ENCODE measurements at places on chromosomes 6 and 20.

DNA sequence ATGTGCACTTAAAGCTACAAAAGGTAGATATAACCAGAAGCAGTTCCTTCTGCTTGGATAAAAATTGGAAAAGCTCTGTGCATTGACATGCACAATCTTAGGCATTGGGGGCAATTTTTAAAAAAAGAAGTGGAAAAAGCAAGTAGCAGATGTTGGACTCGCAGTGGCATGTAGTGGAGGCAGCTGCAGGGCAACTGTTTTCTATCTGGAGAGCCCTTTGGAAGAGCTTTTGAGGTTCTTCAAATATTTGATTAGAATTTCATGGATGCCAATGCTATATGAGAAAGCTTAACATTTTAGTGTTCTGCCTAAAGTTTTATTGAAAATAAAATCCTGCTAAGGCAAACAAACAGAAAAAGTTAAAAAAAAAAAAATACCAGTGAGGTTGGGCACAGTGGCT, 388.3 kb upstream of the RNF217 start:
- no peak for DNase-seq

DNA sequence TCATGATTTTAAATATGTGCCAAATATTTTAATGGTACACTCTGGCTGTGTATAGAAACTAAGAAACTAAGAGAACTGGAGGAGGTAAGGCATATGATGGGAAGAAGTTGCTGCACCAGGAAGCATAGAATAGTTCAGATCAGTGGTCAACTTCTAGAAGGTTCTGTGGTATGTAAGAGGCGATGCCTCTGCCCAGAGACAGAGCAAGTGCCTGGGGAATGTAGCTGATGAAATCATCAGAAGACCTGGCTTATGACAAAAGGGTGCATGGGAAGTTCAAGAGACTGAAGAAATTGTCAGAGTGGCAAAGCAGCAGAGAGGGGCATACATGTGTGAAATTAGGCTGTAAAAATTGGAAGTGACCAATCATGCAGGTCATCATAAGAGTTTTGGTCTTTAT, 580.8 kb downstream of the BMP2 start:
- DNase-seq, result no peak

- no peak for DNase-seq
These were observed 6.2 kb upstream of the RAET1E start for GRCh38 chr6:149903938-149904611.

GRCh38 chr6:161575523-161576254, 301.8 kb upstream of the AGPAT4 start:
- no peak for DNase-seq

GRCh38 chr20:47392015-47392720, 35.7 kb upstream of the ZMYND8 start:
- DNase-seq, result no peak

- DNase-seq, result no peak
These were observed 46.6 kb upstream of the SRF start for GRCh38 chr6:43124481-43124880.

Data from hepatocyte (in vitro differentiated cells).